NB4 (cell line): ENCODE measurements at places on chromosomes 12 and 14.
A peak's percentile ranks its signal among the peaks of the same experiment; 100 is the strongest.

DNA sequence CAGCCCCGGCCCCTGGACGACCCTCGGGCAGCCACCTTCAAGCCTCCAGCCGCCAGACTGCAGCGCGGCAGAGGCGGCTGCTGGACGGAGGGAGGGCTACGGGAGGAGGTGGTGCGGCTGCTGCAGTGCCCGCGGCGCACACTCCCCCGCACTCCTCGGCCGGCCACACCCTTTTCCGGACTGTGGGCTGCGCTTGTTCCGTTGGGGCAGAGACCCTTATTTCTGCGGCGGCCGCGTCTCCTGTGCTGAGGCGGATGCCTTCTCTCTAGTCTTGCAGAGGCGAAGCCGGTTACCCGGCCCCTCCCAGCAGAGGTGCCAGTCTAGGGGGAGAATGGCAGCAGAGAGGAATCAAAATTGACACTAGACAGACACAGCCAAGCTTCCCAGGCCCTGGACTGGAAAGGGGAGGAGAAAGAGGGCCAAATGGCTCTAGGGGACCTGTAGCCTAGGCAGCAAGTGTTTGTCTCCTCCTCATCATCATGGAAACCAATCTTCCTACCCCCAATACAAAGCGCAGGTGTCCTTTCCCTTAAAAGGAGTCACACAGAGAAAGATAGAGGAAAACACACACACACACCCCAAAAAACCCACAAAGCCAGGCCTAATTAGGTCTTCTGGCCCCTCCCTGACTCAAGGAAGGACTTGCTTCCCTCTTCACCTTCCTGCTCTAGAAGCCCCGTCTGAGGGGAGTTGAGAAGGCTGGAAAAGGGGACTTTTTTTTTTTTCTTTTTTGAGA lies 1.3 kb downstream of the ESYT1 start:
- peak; percentile 98 for DNase-seq

- no peak for DNase-seq
These were observed 33.0 kb upstream of the ULK1 start for GRCh38 chr12:131861261-131862083.

- no peak for DNase-seq
These were observed 8.7 kb upstream of the OR10G2 start for GRCh38 chr14:21643407-21643806.

GRCh38 chr12:42326541-42327226 lies 717 bp downstream of the PPHLN1 start:
- DNase-seq, result peak; percentile 38

DNA sequence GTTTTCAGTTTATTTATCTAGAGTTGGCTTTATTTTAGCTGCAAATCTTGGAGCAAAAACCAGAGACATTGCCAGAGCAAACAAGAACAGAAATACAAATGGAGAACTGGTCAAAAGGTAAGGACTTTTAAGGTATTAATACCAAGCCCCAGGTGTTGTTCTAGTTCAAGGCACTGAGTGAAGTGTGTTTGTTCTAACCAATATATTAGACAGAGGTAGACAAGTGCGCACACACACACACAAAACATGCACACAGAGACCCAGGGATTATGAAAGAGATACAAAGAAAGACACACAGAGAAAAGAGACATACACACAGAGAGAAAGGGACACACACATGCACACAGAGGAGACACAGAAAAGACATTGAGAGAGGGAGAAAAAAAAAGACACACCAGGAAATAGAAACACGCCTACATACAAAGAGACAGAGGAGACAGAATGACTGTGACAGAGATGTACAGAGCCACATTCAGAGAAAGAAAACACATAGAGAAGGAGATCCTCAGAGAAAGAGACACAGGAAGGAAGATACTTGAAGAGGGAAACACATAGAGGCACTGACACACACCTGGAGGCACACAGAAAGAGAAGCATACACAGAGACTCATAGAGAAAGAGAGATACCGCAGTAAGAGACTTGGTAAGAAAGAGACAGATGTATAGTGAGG lies 50.2 kb downstream of the MIPOL1 start:
- DNase-seq, result no peak

DNA sequence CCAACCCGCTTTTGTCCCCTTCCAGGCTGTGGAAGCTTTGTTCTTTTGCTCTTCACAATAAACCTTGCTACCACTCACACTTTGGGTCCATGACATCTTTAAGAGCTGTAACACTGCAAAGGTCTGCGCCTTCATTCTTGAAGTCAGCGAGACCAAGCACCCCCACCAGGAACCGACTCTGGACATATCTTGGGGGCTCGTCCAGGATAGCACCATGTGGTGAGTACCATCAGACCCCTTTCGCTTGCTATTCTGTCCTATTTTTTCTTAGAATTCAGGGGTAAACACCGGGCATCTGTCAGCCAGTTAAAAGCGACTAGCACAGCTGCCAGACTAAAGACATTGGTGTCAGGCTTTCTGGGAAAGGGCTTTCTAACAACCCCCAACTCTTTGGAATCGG lies 137.6 kb upstream of the PPFIA2 start:
- no peak for DNase-seq

DNA sequence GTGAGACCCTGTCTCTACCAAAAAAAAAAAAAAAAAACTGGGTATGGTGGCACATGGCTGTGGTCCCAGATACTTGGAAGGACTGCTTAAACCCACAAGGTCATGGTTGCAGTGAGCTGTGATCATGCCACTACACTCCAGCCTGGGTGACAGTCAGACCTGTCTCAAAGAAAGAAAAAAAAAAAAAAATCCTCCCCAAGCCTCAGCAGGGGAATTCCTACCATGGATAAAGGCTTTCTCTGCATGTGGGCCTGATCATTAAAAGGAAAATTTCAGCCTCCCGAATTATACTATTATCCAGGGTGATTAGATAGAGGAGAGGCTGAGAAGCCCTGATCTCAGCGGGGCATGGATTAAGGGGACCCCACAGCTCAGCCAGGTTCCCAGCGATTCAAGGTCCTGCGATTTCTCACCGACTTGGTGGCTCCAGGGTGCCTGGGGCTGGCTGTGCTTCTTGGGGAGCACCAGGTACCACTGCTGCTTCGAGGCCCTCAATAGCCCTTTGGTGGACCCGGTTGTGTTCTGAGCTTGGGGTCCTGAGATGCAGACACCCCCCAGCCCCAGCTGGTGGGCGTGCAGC lies 5.6 kb downstream of the SH2B3 start:
- DNase-seq, result no peak

- no peak for DNase-seq
These were observed 751.6 kb downstream of the NOVA1 start for GRCh38 chr14:25846246-25846645.

DNA sequence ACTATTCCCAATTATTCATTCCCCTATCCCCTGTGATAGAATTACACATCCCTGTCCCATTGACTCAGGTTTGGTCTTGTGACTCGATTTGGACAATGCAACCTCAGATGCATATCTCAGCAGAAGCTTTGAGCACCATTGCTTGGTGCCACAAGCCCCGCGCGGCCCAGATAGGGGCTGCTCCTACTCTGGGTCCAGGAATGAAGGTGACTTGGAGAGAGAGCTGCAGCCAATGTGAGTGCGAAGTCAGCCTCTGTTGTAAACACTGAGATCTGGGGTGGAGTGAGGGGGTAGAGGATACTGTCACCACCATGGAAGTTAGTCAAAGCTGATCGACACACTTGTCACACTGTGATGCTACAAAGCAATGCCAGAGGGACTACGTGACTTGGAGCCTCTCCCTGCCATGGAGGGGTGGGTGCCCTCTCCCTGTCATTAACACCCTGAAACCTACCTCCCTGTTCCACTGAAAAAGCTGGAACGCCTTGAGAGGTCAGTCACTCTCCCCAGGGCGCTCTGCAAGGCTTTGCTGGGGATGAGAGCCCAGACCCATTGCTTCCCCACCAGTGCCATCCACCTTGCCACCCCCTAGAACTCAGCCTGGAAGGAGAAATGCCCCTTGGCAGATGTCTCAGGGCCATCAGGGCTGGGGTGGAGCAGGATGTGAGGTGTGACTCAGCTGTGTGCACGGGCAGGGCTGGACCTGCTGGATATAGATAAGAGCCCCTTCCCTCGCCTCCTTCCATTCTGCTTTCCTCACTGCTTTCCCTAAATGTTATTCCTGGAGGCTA lies 6.6 kb upstream of the PLEK2 start:
- DNase-seq, result no peak

DNA sequence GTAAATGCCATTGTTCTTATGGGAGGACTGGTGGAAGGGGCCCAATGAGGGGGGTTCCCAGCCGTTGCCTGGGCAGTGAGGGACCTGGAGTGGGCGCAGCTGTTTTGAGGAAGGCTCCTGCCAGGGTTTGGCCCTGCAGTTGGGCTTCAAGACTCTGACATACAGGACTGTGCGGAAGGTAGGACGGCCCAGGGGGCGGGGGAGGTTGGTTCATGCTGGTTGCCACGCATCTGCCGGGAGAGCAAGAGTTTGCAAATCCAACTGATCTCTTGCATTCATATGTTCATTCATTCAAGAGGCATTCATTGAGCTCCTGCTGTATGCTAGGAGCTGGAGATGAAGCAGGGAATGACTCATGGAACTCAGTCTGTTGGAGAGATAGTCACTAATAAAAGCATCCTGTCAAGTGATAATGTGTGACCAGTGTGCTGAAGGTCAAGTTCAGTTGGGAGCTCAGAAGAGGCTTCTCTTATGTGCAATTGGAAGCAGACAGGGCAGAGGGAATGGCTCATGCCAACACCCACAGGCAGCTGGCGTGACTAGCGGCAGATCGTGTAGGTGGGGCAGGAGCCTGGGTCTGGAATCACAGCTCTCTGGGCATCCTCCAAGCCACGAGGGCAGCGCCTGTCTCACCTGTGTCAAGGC lies 7.8 kb downstream of the SH2B3 start:
- DNase-seq, result peak; percentile 54

DNA sequence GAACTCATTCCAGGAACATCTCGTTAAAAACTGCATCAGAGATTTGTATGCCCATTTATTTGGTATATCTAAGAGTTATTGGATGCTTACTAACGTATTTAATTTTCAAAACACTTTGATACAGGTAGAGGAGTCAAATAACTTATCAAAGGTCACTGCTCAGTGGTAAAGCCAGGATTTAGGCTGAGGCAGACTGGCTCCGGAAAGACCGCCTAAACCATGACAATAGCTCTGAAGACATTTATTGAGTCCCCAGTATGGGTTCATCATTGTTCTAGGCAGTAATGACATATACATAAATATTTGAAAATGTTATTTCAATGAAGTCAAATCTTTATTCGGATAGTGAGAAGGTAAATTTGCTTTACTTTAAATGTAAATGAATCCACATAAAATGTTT lies 30.3 kb downstream of the WBP11 start:
- DNase-seq, result no peak

DNA sequence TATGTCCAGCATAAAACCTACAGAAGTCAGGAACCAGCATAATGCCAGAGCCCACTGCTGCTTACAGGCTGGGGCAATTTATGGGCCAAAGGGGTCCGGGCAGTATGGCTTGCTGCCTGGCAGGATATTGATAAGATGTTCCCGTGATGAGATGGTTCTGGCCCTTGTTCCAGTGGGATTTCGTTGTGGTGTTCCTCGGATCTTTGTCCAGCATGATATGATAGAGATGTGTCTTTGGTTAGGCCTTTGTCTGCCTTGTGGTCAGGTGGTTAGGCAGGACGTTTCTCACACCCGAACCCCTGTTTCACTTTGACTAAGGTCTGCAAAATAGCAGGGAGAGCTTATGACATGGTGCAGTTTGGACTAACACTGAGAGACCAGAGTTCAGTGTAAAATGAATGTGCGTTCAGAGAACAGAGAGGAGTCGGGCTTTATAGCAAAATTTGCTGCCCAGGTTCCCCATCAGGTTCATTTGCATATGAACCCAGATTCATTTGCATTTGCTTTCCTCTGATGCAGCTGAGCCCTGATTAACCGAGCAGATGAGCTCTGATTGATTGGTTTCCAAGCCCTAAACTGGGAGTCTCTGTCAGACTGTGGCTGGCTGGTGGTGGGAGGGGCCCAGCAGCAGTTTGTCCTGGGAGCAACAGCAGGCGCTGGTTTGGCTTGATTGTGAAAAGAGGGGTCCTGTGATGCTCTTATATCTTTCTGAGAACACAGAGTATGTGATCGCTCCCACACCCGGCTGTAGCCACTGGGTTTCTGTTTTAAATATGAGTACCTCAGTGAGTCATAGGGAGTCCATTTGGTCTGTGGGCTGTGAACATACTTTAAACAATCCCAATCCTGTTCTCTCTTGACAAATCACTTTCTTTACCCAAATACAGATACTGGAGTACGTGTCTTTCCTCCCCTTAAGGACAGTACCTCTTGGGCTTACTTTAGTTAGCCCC lies 156.3 kb upstream of the PZP start:
- DNase-seq, result no peak

- DNase-seq, result peak; percentile 53
These were observed 229.4 kb downstream of the CHST11 start for GRCh38 chr12:104686196-104686595.

- DNase-seq, result peak; percentile 1
These were observed 50.1 kb downstream of the SLC25A21 start for GRCh38 chr14:37122288-37122687.

GRCh38 chr12:58907391-58907790 lies 12.9 kb downstream of the LRIG3 start:
- no peak for DNase-seq

- no peak for DNase-seq
These were observed 3.2 kb upstream of the C14orf180 start for GRCh38 chr14:104576232-104576969.

DNA sequence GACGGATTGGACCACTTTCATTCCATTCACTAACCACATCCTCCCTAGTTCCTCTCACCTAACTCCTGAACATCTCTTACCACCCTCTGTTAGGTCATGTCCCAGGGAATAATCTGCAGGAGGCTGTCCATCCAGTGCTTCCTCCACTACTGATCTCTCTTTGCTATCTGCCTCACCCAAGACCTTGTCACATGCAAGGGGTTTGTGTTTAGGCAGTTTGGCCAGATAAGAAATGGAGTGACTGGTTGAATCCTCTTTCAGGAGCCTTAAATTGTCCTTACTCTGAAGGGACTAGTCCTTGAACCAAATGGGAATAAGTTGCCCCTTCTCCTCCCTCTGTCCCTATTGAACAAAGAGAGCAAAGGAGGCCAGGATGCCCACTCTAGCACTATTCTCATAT lies 249.2 kb upstream of the BTG1 start:
- no peak for DNase-seq

- peak; percentile 42 for DNase-seq
These were observed 7.2 kb downstream of the ALDH2 start for GRCh38 chr12:111773801-111774551.

DNA sequence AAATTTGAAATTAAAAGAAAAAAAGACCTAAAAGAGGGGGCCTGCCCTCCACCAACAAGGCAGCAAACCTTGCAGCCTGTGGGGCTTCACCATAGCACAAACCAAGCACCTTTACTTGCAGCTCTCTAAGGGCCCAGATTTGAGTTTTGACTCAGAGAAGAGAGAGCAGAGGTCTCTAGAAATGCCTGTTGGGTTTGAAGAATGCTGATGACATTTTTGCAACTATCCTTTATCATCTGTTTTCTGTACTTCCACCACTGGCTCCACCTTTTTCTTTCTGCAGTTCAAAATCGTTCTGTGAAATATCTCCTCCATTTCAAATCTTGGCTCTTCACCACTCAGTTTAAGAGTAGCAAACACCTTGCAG lies 83.8 kb upstream of the HMGA2 start:
- DNase-seq, result no peak

- DNase-seq, result peak; percentile 28
These were observed 37.6 kb downstream of the ATG14 start for GRCh38 chr14:55373784-55374705.

GRCh38 chr12:84502907-84503787 lies 409.5 kb downstream of the SLC6A15 start:
- peak; percentile 71 for DNase-seq
